ENCODE measurements at places on chromosomes 7 and 10.

- no peak for DNase-seq
These were observed 158.3 kb upstream of the PFKP start for GRCh38 chr10:2908851-2909630.

GRCh38 chr10:86264481-86265231, 101.9 kb downstream of the GRID1 start:
- DNase-seq = no peak

DNA sequence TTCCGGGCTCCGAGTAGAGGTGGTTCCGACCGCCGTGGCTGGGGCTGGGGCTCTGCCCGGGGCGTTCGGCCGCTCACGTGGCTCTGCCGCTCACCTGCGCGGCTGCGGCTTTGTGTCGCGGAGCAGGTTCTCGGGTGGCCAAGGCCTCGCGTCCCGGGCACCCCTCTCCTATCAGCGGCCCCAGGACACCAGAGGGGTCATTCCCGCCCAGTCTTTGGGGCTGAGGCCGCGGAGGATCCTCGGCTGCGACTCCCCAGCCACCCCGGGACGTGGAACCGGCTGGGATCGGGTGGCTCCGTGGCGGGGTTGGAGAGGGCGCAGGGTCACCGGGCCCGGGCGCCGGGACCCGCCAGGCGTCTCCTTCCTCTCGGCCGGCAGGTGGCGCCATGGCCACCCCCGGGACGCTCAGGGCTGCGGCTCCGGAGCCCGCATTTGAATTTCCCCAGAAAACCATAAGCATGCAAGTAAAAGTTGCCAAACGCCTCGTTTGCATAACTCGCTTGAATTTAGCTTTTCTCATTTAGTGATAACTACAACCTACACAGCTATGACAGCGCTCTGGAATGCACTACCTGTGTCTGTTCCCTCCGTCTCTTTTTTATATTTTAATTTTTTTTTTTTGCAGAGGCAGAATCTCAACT, 1.2 kb downstream of the COL26A1 start:
- DNase-seq = peak; percentile 32

- DNase-seq = no peak
These were observed 132.2 kb upstream of the INHBA start for GRCh38 chr7:41834805-41835694.
